Left kidney (tissue), 8 donors: ENCODE measurements at places on chromosomes 3 and 15. TPM values are rescaled to one million over a fixed set of nuclear protein-coding genes. Genes with fewer than 3 reads are reported as not detected.

GRCh38 chr15:101043011-101043410, 123.9 kb downstream of the LRRK1 start:
- DNase-seq, result no peak

DNA sequence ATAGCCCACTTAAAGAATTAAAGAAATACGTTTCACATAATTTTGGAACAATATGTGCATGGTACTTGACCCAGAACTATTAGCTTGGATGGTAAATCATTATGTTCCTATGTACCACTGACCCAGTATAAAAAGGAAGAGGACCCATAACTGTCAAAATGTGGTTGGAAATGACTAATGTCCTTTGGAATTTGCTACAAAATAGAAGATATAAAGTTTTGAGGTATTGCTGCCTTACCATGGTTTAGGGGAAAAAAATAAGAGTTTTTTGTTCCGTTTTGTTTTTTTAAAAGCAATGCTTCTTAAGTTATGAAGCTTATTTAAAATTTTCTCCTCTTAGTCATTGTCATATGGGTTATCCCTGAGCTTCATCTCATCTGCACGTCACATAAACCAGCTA, 15.8 kb upstream of the TFDP2 start:
- no peak for DNase-seq

DNA sequence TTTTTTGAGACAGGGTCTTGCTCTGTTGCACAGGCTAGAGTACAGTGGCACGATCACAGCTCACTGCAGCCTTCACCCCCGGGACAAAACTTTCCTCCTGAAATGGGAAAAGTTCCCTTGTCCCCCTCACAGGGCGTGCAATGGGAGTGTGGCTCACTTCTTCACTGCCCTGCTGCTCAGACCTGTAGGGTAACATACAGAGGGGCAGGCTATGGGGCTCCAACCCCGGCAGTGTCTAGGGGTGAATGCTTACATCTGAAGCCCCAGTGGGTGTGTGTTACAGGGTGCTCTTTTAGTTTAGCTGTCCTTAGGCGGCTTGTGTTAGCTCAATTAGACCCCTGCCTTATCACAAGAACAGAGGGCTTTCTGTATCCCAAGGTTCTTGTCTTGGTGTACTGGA, 157.3 kb downstream of the RBPMS2 start:
- DNase-seq, result no peak

DNA sequence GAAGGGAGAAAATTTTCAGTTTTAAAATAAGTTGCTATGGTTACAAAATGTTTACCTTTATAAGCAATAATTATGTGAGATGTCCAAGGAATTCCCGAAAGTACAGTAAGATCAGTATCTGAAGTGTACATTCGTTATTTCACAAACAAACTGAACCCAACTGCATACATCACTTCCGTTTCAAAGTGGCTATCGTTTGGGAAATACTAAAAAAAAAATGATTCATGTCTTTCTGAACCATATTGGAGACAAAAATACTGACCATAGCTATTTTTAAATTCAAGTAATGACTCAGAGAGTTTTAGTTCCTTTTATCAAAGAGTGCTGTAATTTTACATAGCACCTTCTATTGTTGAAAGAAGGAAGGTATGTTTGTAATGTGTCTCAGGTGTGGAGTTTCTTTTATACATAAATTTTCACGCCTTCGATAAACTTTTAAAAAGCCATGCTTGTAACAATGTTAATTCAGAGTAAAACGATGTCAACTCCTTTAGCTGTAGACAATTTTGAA, 8.0 kb upstream of the ANKRD28 start:
- no peak for DNase-seq

DNA sequence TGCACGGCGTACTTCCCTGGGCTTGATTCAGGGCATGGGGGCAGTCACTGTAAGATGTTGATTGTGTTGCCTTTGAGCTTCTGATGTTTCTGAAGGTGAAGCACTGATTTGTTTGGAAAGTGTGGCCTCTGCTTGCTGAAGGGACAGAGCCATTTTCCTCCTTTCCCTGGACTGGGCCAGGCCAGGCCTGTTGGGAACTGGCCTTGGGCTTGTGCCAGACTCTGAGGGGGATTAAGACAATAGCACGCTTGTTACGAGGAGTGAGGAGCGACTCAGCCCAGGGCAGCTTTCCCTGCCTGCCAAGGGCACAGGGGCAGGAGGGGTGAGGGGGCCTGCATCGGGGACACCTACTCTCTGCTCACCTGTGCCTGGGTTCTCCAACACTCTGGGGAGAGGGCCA, 42.9 kb downstream of the LINGO1 start:
- DNase-seq, result no peak

Gene OIP5
- polyA plus RNA-seq, result 12.5 TPM
